WTC11 (cell line): ENCODE measurements at places on chromosomes 2 and 18. TPM values are rescaled to one million over a fixed set of nuclear protein-coding genes. Genes with fewer than 3 reads are reported as not detected.

GRCh38 chr2:10331027-10331701 is 28.5 kb downstream of the HPCAL1 start:
- H3K4me3 ChIP-seq: no peak overlapping the region
- no peaks in the 10 kb centered on the region for H3K27me3 ChIP-seq
- H3K36me3 ChIP-seq: peaks cover 10% of the 10 kb centered on the region
- no peak overlapping the region; the same call in 1 of the 2 replicates for H3K27ac ChIP-seq
- peak; percentile 42 for DNase-seq
- peaks cover 64% of the 10 kb centered on the region for H3K4me1 ChIP-seq

The ICOS gene
- total RNA-seq: 0.07 to 0.11 TPM (median 0.11 TPM) in 3 replicates

- H3K4me1 ChIP-seq: no peaks in the 10 kb centered on the region
- no peak overlapping the region for H3K27ac ChIP-seq
- H3K4me3 ChIP-seq: no peak overlapping the region
- H3K36me3 ChIP-seq: no peaks in the 10 kb centered on the region
- no peaks in the 10 kb centered on the region for H3K27me3 ChIP-seq
- DNase-seq: no peak
These were observed 242.9 kb downstream of the ARL6IP6 start for GRCh38 chr2:152961351-152961750.

DNA sequence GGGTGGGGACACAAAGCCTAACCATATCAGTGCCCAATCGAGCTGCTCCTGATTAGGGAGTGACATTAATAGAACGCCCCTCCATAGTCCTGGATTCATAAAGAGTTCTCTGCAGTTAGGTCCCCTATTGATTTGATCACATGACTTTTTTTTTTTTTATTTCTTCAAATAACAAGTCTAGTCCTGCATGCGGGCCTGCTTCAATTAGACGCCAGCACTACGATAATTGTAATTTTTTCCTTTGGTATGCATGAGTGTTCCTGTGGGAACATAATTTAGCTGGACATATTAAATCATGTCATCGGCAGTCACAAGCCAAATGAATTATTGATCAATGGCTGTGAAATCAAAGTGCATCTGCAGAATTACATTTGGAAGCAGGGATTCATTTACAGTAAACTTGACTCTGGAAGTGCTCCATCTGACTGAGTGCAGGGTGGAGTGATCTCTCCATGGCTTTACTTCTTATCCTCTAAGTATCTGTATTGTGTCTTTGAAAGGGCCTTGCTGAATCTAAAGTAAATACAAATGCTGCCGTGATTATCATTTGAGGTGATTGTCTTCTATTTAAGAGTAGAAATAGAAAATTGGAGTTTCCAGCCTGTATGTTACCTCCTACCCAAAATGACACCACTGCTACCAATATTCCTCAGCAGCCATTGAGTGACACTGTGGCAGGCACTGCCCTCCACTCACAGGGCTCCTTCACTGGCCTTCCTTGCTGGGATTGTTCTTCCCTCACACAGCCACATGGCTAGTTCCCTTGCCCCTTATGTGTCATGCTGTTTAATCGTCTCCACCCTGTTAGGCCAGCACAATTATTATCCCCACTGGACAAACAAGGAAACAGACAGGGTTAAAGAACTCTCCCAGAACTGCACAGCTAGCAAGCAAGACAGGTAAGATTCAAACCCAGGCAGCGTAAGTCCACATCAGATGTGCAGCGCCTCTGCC is 337.4 kb upstream of the ID2 start:
- no peaks in the 10 kb centered on the region for H3K36me3 ChIP-seq
- DNase-seq: no peak
- no peak overlapping the region for H3K4me3 ChIP-seq
- H3K4me1 ChIP-seq: no peaks in the 10 kb centered on the region
- no peak overlapping the region for H3K27ac ChIP-seq

DNA sequence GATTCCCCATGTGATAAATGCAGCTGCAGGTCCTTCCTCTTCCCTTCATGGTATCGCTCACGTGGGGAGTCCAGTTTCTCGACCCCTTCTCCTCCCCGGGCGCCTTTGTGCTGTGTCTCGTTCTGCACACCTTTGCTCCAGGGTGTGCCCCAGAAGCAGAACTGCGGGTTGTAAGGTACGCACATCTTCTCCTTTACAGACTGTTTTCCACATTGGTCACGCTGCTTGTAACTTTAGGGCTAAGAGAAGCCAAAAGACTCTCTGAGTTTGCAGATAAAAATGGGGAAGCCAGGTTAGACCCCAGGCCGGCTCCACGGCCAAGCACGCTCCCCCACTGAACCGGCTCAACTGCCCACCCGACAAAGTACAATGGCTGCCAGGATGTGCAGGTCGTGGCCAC is 45.9 kb upstream of the TFCP2L1 start:
- H3K27me3 ChIP-seq: no peaks in the 10 kb centered on the region; the same call in 1 of the 2 replicates
- DNase-seq: no peak
- no peak overlapping the region for H3K27ac ChIP-seq
- H3K4me1 ChIP-seq: peaks cover 11% of the 10 kb centered on the region
- no peak overlapping the region for H3K4me3 ChIP-seq
- no peaks in the 10 kb centered on the region for H3K36me3 ChIP-seq

GRCh38 chr2:189116087-189116486 is 63.5 kb downstream of the COL5A2 start:
- peaks cover 12% of the 10 kb centered on the region for H3K4me1 ChIP-seq
- H3K27me3 ChIP-seq: no peaks in the 10 kb centered on the region
- H3K4me3 ChIP-seq: no peak overlapping the region
- H3K36me3 ChIP-seq: no peaks in the 10 kb centered on the region
- no peak for DNase-seq
- no peak overlapping the region for H3K27ac ChIP-seq

The MARCHF4 gene
- 1.7 to 2.6 TPM (median 1.7 TPM) in 3 replicates for total RNA-seq

DNA sequence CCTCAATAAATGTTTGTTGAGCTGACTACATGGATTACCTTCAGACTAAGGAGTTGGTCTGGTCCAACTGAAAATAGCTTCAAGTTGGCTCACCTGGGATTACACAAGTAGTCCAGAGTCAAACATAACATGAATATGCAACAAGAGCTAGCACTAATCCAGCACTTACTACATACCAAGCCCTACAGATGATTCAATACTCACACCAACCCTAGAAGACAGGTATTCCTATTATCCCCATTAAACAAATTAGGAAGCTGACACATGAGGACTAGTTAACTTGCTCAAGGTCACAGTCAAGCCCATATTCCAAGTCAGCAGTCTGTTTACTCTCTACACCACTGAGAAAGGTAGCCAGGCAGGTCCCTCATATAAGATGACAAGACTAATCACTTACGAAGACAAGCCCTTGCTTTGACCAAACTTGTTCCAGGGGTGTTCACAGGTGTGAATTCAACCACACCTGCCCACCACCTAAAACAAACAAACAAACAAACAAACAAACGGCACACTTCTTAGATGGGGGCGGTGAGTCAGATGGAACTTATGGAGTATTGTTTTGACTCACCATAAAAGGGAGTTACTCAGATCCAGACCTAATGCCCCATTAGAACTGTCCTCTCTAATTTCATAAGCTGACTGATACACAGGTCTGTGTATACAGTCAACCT is 29.1 kb downstream of the TMEM131 start:
- H3K4me3 ChIP-seq: no peak overlapping the region
- no peak for DNase-seq
- H3K27me3 ChIP-seq: no peaks in the 10 kb centered on the region
- peaks cover 35% of the 10 kb centered on the region for H3K4me1 ChIP-seq

GRCh38 chr18:37246779-37247340 is 318.7 kb downstream of the CELF4 start:
- H3K4me1 ChIP-seq: peaks cover 14% of the 10 kb centered on the region
- no peak overlapping the region for H3K4me3 ChIP-seq
- H3K27me3 ChIP-seq: peaks cover 52% of the 10 kb centered on the region
- DNase-seq: no peak
- H3K27ac ChIP-seq: no peak overlapping the region
- no peaks in the 10 kb centered on the region for H3K36me3 ChIP-seq

DNA sequence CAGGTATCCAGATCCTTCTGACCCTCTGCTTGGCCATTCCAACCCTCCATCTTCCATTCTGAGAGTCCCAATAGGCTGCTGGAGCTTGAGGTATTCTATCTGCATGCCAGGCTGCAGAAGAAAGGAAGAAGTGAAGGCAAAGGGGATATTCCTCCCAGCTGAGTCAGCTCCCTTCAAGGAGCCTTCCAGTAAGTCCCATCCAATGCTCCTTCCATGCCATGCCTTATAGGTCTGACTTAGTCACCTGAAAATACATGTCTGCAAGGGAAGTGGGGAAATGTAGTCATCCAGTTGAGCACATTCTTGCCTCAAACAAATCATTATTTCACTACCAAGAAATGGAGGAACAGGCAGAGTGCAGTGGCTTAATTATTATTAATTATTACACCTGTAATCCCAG is 464.6 kb downstream of the CNTNAP5 start:
- H3K27ac ChIP-seq: no peak overlapping the region
- H3K36me3 ChIP-seq: peaks cover 5% of the 10 kb centered on the region; the same call in 1 of the 2 replicates
- H3K4me3 ChIP-seq: no peak overlapping the region
- no peak for DNase-seq

GRCh38 chr2:237895544-237896506 is 36.4 kb downstream of the RAMP1 start:
- H3K27ac ChIP-seq: no peak overlapping the region
- no peak for DNase-seq
- H3K27me3 ChIP-seq: no peaks in the 10 kb centered on the region
- H3K36me3 ChIP-seq: no peaks in the 10 kb centered on the region
- H3K4me1 ChIP-seq: 0 out of 2 replicates have a peak, but pooled peaks cover 4% of the 10 kb centered on the region
- no peak overlapping the region for H3K4me3 ChIP-seq

GRCh38 chr2:3219536-3219935 is 158.1 kb downstream of the EIPR1 start:
- DNase-seq: no peak
- H3K27me3 ChIP-seq: peaks cover 3% of the 10 kb centered on the region
- H3K4me3 ChIP-seq: no peak overlapping the region
- H3K4me1 ChIP-seq: peaks cover 10% of the 10 kb centered on the region; the same call in 1 of the 2 replicates
- H3K27ac ChIP-seq: no peak overlapping the region

The CD8B gene
- 0.70 to 0.73 TPM (median 0.71 TPM) in 3 replicates for total RNA-seq

DNA sequence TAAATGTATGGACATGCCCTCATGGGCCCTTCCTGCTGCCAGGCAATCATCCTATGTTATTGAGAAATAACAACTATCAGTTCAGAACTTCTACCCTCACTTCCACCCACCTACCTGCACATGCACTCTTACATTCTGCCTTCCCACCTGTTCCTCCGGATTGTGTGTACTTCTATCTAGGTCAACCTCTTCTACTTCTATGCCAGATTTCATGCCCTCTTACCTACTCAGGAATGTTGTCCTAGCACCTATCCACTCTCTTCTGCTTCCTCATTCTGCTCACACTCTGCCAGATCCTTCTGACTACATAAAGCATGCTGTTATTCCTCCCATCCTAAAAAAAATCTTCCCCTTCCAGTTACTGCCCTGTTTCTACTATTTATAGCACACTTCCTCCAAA is 333.5 kb downstream of the IRS1 start:
- H3K4me1 ChIP-seq: no peaks in the 10 kb centered on the region
- H3K36me3 ChIP-seq: no peaks in the 10 kb centered on the region
- H3K4me3 ChIP-seq: no peak overlapping the region
- no peaks in the 10 kb centered on the region for H3K27me3 ChIP-seq

The ALKAL2 gene
- total RNA-seq: 3.5 to 5.2 TPM (median 4.3 TPM) in 3 replicates

GRCh38 chr2:130818809-130819208 is 17.9 kb upstream of the ARHGEF4 start:
- no peaks in the 10 kb centered on the region for H3K36me3 ChIP-seq
- no peak for DNase-seq
- peaks cover 16% of the 10 kb centered on the region for H3K4me1 ChIP-seq
- H3K4me3 ChIP-seq: no peak overlapping the region
- H3K27me3 ChIP-seq: peaks cover 3% of the 10 kb centered on the region; the same call in 1 of the 2 replicates
- H3K27ac ChIP-seq: no peak overlapping the region

The RAB6C gene
- 0.07 to 0.09 TPM (median 0.07 TPM) in 3 replicates for total RNA-seq

- no peaks in the 10 kb centered on the region for H3K36me3 ChIP-seq
- H3K4me3 ChIP-seq: no peak overlapping the region
- no peak overlapping the region for H3K27ac ChIP-seq
These were observed 19.4 kb upstream of the DUSP2 start for GRCh38 chr2:96164459-96165184.
